ENCODE measurements at places on chromosomes 6 and 20.

- no peak for DNase-seq
Measured at GRCh38 chr6:11363881-11364576, 131.6 kb upstream of the NEDD9 start.

DNA sequence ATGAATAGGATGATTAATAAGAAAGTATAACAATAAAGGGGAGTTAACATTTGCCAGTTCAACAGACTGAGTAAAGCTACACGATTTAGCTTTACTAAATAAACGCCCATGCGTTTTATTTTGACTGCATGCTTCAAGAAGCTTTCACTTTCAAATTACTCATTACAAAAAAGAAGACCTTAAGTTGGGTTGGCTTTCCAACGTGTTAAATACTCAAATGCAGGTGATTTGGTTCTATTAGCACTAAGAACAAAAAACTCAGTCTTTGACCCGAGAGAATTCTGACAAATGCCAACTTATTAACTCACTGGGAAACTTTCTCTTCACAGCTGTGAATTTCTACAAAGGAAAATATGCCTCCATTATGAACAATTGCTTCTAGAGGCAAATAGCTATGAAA is 24.8 kb downstream of the RNF146 start:
- no peak for DNase-seq

GRCh38 chr6:81727876-81728517 is 24.5 kb downstream of the TENT5A start:
- no peak for DNase-seq

GRCh38 chr6:138782243-138782642 is 8.7 kb downstream of the CCDC28A start:
- no peak for DNase-seq

DNA sequence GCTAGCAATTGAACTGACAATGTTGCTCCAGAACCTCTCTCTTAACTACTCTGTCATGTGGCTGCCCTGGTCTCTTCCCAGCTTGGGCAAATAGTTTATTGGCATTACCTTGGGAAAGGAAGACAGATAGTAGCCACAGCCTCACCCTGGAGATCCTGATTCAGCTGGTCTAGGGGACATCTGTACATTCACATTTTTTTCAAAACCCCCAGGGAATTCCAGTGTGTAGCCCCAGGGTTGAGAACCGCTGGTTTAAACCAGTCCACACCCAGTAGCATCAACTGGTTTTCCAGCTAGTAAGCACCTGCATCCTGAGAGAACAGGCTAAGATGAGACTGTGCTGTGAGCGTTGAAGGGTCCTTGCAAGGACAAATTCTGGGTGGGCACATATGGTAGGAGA is 9.6 kb downstream of the SCUBE3 start:
- DNase-seq: no peak

GRCh38 chr20:62149532-62150309 is 6.2 kb downstream of the SS18L1 start:
- DNase-seq: no peak

DNA sequence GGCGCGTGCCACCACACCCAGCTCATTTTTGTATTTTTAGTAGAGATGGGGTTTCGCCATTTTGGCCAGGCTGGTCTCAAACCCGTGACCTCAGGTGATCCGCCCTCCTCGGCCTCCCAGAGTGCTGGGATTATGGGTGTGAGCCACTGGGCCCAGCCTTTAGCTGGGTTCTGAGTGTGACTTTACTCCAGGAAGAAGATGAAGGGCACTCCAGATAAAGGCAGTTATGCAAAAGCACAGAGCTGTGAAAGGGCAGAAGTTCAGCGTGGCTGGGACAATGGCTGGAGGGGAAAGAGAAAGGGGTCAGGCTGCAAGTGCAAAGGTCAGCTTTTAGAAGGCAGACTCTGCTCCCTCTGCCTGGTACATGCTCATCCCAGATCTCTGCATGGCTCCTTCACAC is 39.7 kb downstream of the MAP3K5 start:
- no peak for DNase-seq

GRCh38 chr6:168542301-168542700 is 101.3 kb downstream of the SMOC2 start:
- no peak for DNase-seq

- DNase-seq: no peak
Measured at GRCh38 chr20:13423472-13424173, 202.5 kb downstream of the ISM1 start.

DNA sequence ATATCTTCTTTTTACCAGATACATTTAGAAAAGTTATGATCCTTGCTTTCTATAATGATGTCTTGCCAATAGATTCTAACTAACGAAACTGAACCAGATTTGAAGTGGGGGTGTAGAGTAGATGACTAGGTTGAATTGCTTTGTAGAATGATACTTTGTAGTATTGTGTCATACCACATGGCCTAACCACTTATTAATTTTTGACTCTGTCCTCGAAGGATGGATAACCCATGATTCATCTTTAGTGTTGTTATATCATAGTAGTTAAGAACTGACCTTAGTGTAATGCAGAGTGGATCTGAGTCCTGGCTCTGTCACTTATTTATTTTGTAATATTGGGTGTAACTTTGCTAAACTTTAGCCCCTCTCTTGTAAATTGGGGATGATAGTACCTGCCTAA is 4.5 kb downstream of the PHF3 start:
- DNase-seq: no peak

GRCh38 chr6:134630508-134631121 is 312.7 kb upstream of the SGK1 start:
- no peak for DNase-seq

DNA sequence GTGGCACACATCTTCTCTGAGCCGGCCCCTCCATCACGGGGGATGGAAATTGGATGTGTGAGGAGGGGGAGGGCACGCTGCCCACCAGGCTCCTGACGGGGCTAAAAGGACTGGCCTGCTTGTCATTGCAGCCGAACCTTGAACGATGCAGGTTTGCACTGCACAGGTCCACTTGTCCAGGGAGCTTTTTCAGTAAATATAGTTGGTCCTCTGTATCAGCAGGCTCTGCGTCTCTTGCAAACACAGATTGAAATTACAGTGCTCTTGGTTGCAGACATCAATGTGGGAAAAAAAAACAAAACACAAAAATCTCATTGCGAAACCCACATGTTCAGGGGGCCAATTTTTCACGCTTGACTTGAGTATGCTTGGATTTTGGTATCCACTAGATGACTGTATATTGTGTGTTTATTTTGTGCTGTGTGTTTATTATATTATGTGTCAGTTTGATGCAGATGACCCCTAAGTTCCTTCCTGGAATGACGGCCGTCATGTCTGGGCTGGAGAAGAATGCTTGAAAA is 29.2 kb downstream of the ERMARD start:
- no peak for DNase-seq

DNA sequence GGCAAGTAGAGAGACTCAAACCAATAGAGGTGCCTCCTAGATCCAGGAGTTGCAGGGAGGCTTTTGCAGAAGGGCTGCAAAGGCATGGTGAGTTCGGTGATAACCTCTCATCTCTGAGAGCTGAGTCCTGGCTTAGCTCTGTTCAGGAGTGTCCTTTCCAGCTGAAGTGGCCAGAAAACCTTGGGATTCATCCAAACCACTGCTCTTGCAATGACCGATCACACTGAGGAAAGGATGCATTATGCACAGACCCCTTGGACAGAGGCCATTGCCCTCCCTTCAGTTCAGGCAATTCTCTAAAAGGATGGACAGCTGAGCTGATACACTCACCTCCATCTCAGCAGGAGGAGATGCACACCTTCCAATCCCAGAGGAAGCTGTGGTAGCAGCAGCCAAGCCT is 158.8 kb upstream of the ENPP5 start:
- no peak for DNase-seq

DNA sequence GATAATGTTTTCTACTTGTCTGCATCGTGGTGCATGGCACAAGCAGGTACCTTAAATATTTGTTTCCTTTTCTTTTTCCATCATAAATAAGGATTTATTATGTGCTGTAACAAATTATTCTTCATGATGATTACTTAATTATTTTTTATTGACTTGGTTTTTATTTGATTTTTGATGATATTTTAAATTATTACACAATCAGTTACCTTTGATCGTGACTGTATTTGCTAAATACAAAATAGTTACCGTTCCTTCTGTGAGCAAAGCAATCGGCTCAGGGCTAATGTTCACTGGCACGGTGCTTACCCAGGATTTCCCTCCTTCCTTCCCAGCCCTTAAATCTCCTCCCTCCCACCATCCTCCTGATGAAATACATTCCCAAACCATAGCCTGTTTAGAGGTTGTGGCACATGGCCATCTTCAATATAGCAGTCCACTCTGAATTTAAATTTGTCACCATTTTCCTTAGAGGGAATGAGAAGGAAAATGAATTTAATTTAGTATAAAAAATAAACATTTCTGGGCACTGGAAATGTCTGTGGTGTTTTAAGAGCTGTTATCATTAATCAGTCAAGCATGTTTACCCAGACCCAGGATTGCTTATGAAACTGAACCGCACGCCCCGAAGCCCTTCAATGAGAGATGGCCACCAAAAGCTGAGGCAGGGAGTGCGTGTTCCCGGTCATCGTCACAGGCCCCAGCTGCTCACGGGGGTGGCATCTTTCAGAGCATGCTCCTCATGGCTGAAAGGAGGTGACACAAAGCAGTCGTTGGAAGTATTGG is 23.0 kb upstream of the EXOC2 start:
- DNase-seq: no peak

DNA sequence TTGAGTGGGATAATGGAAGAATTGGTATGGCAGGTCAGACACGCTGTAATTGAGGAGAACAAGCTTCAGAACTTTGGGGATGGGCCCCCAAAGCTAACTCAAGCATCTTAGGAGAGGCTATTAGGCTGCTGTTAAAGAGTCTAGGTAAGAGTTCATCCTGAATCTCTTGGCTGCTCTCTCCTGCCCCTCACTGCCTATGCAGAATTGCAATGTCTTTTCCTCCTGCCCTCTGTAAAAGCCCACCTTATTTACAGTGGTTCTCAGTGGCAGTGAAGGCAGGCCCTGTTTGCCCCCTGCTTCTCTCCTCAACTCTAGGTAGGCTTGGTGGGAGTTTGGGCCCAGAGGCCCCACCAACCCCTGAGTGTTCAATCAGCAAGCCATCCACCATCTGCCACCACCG is 55.0 kb downstream of the LYRM2 start:
- no peak for DNase-seq

- DNase-seq: no peak
Measured at GRCh38 chr6:44740566-44741120, 353.1 kb downstream of the CDC5L start.

GRCh38 chr6:47343600-47343999 is 33.9 kb upstream of the TNFRSF21 start:
- DNase-seq: no peak

DNA sequence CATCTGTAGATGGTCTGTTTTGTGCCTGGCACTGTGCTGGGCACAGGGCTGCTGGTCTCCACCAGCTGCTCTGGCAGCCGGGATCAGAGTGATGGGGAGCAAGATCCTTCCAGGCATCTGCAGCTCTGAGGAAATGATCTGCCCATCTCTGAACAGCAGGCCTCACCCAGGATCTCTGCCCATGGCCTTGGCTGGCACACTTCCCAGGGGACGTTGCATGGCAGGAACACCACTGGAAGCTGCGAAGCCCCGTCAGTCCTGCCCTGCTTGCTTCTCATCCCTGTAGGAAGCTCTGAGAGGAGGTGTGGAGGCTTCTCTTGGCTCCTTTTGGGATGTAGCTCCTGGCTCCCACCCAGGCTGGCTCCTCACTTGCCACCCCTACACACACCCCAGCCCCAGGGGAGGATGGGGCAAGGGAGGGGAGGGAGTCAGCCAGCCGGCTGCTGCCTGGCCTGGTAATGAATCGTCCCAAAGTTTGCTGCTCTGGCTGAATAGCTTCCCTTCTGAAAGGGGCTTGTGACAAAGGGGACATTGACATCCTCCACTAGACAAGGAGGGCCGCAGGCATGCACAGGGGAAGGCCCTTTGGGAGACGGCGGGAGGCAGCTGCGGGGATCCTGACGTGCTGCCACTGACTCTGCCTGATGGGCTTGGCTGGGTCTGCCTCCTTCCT is 108.9 kb downstream of the VEGFA start:
- no peak for DNase-seq

DNA sequence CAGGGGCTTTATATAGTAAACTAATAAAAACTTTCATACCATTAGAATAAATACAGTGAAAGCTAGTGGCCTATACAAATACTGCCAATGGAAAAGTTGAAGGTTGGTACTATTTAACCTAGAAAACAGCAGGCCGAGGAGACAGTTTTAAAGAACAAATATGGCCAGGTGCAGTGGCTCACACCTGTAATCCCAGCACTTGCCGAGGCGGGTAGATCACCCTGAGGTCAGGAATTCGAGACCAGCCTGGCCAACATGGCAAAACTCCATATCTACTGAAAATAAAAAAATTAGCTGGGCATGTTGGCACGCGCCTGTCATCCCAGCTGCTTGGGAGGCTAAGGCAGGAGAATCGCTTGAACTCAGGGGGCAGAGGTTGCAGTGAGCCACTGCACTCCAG is 24.8 kb downstream of the GLYATL3 start:
- no peak for DNase-seq

DNA sequence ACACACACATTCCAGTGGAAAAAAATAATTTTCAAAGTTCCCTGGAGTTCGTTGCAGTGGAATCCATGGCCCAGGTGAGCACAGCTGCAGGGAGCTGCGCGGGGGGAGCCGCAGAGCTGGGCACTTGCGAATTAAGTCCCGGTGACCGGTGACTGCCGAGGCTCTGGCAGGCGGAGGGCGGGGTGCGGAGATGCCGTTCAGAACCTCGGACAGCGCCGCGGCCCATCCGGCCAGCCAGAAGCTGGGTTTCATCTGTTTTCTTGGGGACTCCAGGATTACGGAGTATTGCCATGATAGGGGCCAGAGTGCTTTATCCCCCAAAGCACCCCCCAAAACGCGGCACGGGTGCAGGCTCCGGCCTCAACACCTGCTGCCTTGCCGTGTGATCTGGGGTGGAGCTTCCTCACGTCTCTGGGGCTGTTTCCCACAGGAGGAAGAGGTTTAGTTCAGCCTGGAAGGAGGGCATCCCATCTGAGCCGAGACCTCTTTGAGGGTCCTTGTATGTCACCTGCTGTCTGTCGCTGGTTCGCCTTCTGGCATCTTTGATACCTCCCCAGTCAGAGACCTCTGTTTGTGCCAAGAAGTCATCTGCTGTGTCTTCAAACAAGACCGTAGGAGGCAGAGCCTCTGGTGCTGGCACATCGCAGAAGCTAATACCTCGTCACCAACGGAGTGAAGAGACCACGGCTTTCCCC is 99.4 kb downstream of the YTHDF1 start:
- no peak for DNase-seq

GRCh38 chr20:37598100-37598543 is 70.4 kb upstream of the BLCAP start:
- no peak for DNase-seq
